ENCODE measurements at places on chromosomes 11 and 22. TPM values are rescaled to one million over a fixed set of nuclear protein-coding genes. Genes with fewer than 3 reads are reported as not detected.

TRPC6 gene
- 1.5 TPM for total RNA-seq

ABCC8 gene
- total RNA-seq, result not detected

TMEM86A gene
- total RNA-seq, result 0.12 TPM

ACR gene
- total RNA-seq, result not detected

SCGB1C1 gene
- not detected for total RNA-seq

AMOTL1 gene
- 40.8 TPM for total RNA-seq

BMAL1 gene
- total RNA-seq, result 10.3 TPM

USP2 gene
- total RNA-seq, result 0.06 TPM

LRP4 gene
- total RNA-seq, result 1.1 TPM

GGT1 gene
- 0.79 TPM for total RNA-seq

TMPRSS4 gene
- total RNA-seq, result under 0.01 TPM

GSTT2 gene
- total RNA-seq, result not detected

PRR33 gene
- total RNA-seq, result not detected

IMMP1L gene
- total RNA-seq, result 9.0 TPM

PGR gene
- total RNA-seq, result 1.1 TPM

MPEG1 gene
- total RNA-seq, result under 0.01 TPM

HEPHL1 gene
- total RNA-seq, result not detected

PLAAT5 gene
- not detected for total RNA-seq

SLC7A4 gene
- not detected for total RNA-seq

SCGB1A1 gene
- total RNA-seq, result not detected

PKP3 gene
- 1.3 TPM for total RNA-seq

APOA5 gene
- total RNA-seq, result not detected

ANGPTL5 gene
- 0.92 TPM for total RNA-seq

PHLDA2 gene
- 12.6 TPM for total RNA-seq

ENTHD1 gene
- total RNA-seq, result not detected

NRIP3 gene
- total RNA-seq, result 15.2 TPM

Data from aortic smooth muscle cell (primary cell).